ENCODE measurements at places on chromosomes 13 and 19.

GRCh38 chr13:92512852-92513251 lies 713.8 kb upstream of the GPC6 start:
- no peak for DNase-seq
- no peaks in the 10 kb centered on the region for H3K36me3 ChIP-seq
- H3K4me1 ChIP-seq = no peaks in the 10 kb centered on the region
- no peak overlapping the region for H3K27ac ChIP-seq

GRCh38 chr19:20385061-20385460 lies 180.5 kb downstream of the ZNF737 start:
- no peaks in the 10 kb centered on the region for H3K27me3 ChIP-seq
- no peaks in the 10 kb centered on the region for H3K4me1 ChIP-seq
- DNase-seq = no peak
- H3K27ac ChIP-seq = no peak overlapping the region
- H3K4me3 ChIP-seq = no peak overlapping the region
- no peaks in the 10 kb centered on the region for H3K36me3 ChIP-seq

DNA sequence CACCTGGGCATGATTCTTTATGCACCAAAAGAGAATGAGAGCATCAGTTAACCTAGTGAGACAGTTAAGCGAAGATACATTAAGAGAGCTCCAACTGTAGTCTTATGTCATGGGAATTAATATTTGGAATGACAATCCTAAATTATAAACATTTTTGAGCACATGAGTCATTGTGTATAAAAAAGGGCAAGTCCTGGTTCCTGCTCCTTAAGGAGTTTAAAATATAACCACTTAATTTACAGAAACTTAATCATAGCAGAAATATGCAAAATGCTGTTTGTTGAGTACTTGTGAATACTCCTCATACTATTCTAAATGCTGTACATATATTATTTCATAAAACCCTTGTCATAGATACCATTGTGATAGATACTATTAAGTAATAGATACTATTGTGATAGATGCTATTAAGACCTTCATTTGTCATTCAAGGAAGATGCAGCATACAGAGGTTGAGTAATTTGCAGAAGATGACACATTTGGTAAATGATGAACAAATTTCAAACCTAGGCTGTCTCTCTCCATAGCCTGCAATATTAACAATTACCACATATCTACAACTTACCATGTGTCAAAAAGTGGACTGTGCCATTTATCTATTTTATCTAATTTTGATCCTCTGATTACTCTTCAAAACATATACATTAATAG lies 301.0 kb downstream of the TBC1D4 start:
- no peaks in the 10 kb centered on the region for H3K27me3 ChIP-seq
- DNase-seq = no peak
- no peaks in the 10 kb centered on the region for H3K36me3 ChIP-seq
- H3K4me1 ChIP-seq = peaks cover 6% of the 10 kb centered on the region
- H3K27ac ChIP-seq = no peak overlapping the region

GRCh38 chr13:73223372-73223781 lies 164.6 kb downstream of the KLF5 start:
- H3K4me1 ChIP-seq = no peaks in the 10 kb centered on the region
- H3K36me3 ChIP-seq = no peaks in the 10 kb centered on the region
- no peak for DNase-seq
- no peak overlapping the region for H3K4me3 ChIP-seq
- H3K27me3 ChIP-seq = no peaks in the 10 kb centered on the region

DNA sequence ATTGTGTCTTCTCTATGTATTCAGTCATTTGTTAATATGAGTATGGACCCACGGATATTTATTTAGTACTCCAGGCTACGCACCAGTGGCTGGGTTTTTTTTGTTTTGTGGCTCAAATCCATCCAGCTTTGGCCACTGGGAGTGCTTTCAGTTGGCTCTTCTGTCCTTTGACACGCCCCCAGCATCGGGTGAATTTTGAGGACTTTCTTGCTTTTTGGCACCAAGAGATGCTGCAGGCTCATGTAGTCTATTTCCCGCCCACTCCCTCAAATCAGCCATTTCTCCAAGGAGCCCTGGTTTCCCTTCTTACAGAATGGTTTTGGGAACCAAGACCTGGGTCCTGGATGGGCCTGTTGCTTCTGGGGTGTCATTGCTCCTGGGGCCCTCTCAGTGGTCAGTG lies 55.8 kb downstream of the SMARCA4 start:
- no peak overlapping the region for H3K4me3 ChIP-seq
- no peaks in the 10 kb centered on the region for H3K36me3 ChIP-seq
- DNase-seq = no peak
- no peaks in the 10 kb centered on the region for H3K4me1 ChIP-seq
- H3K27me3 ChIP-seq = no peaks in the 10 kb centered on the region

DNA sequence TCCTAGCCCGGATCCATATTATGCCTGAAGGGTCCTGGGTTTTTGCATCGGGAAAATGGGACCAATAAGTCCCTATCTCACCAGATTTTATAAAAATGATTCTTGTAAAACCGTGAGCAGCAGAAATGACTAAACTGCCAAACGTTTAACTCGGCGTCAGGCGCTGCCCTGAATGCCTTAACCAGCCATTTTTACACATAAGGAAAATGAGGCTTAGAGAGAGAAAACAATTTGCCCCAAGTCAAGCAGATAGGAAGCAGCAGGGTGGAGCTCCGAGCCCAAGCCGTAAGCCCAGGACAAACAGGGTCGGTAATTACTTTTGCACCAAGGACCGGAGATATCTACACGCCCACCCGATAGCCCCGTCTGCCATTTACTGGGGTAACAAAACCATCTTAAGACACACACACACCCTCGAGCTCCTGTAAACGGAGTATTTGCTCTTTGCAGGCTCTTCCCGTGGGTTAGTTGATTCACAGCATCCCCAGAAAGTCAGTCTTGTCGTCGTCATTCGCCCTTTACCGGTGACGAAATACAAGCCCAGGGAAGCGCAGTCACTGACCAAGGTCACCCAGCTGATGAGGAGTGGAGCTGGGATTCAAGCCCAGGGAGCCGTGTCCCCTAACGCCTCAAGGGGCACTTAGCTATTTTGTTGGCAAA lies 16.0 kb upstream of the MRI1 start:
- H3K4me3 ChIP-seq = peak overlapping the region; percentile 81
- no peak overlapping the region for H3K27ac ChIP-seq
- peaks cover 11% of the 10 kb centered on the region for H3K4me1 ChIP-seq
- no peaks in the 10 kb centered on the region for H3K27me3 ChIP-seq

- no peak for DNase-seq
- H3K36me3 ChIP-seq = no peaks in the 10 kb centered on the region
- peaks cover 14% of the 10 kb centered on the region for H3K27me3 ChIP-seq
- peaks cover 1% of the 10 kb centered on the region for H3K4me1 ChIP-seq
- no peak overlapping the region for H3K4me3 ChIP-seq
- H3K27ac ChIP-seq = no peak overlapping the region
These were observed 10.9 kb upstream of the KCTD15 start for GRCh38 chr19:33785795-33786194.

DNA sequence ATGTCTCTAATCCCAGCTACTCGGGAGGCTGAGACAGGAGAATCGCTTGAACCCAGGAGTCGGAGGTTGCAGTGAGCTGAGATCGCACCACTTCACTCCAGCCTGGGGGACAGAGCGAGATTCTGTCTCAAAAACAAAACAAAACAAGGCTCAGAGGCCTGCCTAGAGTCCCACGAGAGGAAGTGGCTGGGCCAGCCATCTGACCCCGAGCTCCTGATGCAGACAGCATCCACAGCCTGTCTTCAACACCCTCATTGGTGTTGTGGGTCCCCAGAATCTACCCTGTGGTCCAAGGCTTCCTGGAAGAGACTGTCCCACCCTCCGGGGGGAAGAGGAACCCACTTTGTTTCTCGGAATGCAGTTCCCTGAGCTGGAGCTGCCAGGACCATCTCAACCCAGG lies 24.7 kb downstream of the RFX1 start:
- H3K27ac ChIP-seq = no peak overlapping the region
- H3K36me3 ChIP-seq = peaks cover 20% of the 10 kb centered on the region
- no peak for DNase-seq
- peaks cover 38% of the 10 kb centered on the region for H3K4me1 ChIP-seq
- no peaks in the 10 kb centered on the region for H3K27me3 ChIP-seq

DNA sequence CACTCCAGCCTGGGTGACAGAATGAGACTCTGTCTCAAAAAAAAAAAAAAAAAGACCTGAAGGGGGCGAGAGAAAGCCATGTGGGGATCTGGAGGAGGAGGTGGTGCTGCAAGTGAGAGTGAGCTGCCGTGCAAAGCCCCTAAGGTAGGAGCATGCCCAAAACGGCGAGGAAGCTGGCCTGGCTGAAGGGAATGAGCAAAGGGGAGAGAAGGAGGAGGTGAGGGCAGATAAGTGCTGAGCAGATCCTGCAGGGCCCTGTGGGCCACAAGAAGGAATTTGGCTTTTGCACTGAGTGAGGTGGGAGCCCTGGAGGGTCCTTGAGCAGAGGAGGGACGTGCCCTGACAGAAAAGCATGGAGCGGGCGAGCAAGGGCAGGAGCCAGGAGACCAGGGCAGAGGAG lies 19.4 kb upstream of the ADGRE5 start:
- H3K4me3 ChIP-seq = no peak overlapping the region
- H3K4me1 ChIP-seq = peaks cover 29% of the 10 kb centered on the region
- no peaks in the 10 kb centered on the region for H3K27me3 ChIP-seq
- H3K36me3 ChIP-seq = no peaks in the 10 kb centered on the region
- no peak overlapping the region for H3K27ac ChIP-seq
- no peak for DNase-seq

DNA sequence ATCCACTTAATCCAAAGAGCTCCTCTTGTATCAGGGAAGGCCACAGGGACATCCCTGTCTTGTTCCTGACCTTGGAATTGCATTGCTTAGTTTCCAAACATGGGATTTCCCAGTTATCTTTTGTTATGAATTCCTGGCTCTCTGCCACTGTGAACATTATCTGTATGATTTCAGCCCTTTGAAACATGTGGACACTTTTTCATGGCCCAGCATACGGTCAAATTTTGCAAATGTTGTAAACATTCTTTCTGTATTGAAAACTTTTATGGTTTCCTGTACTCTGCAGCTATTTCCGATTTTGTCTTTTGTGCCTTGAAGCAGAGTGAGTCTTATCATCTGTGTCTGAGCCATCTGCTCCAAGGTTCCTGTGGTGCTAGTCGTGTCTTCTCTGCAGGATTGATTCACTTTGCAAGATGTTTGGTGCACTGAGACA lies 4.5 kb upstream of the CFAP97D2 start:
- H3K27me3 ChIP-seq = no peaks in the 10 kb centered on the region
- no peak overlapping the region for H3K27ac ChIP-seq
- no peaks in the 10 kb centered on the region for H3K36me3 ChIP-seq
- no peak for DNase-seq
- no peaks in the 10 kb centered on the region for H3K4me1 ChIP-seq

DNA sequence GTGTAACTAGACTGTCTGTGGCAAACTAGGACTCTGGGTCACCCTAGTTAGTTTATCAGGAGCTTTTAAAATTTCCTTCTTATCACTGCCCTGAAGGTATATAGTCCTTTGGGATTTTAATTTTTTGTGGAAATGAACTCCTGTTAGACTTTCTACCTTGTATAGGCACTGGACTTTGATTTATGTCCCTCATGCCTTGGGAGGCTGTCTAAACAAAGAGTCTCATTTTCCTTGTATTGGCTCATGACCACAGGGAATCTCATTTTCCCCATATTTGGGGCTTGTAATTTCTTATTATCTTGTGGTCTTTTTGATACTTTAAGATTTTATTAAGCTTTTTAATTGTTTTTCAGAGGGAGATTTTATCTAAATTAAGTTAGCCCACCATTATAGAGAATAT lies 21.4 kb downstream of the KCTD4 start:
- peaks cover 10% of the 10 kb centered on the region for H3K4me1 ChIP-seq
- H3K36me3 ChIP-seq = peaks cover 13% of the 10 kb centered on the region
- no peak overlapping the region for H3K27ac ChIP-seq

GRCh38 chr19:17659996-17660395 lies 28.2 kb downstream of the UNC13A start:
- no peaks in the 10 kb centered on the region for H3K27me3 ChIP-seq
- H3K4me1 ChIP-seq = no peaks in the 10 kb centered on the region

GRCh38 chr13:40432018-40432978 lies 234.1 kb downstream of the FOXO1 start:
- peaks cover 5% of the 10 kb centered on the region for H3K4me1 ChIP-seq
- no peak overlapping the region for H3K4me3 ChIP-seq
- H3K27ac ChIP-seq = peak overlapping the region; percentile 42
- H3K36me3 ChIP-seq = no peaks in the 10 kb centered on the region
- no peak for DNase-seq
- H3K27me3 ChIP-seq = no peaks in the 10 kb centered on the region

DNA sequence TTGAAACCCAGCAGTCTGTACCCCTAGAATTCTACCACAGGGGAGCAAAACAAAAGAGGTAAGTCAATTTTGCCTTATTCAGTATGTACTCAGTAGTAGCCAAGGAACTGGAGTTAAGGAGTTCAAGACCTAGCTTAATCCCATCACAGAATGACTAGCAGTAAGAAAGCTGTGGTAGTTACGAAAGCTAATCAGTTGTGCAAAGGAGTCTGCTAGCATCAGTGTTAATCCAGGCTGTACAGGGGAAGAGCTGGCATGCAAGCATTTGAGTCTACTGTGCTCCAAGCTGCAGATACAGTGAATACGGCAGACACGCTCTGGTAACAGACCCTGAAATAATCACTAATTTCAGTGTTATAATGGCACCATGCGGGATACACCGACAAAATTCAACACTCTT lies 4.7 kb downstream of the DNMT1 start:
- H3K4me1 ChIP-seq = peaks cover 15% of the 10 kb centered on the region
- H3K4me3 ChIP-seq = no peak overlapping the region
- no peaks in the 10 kb centered on the region for H3K36me3 ChIP-seq
- no peak for DNase-seq

- DNase-seq = peak; percentile 79
- H3K4me1 ChIP-seq = peaks cover 20% of the 10 kb centered on the region
- peak overlapping the region; percentile 10 for H3K27ac ChIP-seq
- H3K4me3 ChIP-seq = no peak overlapping the region
These were observed 240.9 kb upstream of the SERP2 start for GRCh38 chr13:44132710-44133109.

GRCh38 chr13:39531646-39532045 lies 71.3 kb downstream of the LHFPL6 start:
- H3K36me3 ChIP-seq = no peaks in the 10 kb centered on the region

DNA sequence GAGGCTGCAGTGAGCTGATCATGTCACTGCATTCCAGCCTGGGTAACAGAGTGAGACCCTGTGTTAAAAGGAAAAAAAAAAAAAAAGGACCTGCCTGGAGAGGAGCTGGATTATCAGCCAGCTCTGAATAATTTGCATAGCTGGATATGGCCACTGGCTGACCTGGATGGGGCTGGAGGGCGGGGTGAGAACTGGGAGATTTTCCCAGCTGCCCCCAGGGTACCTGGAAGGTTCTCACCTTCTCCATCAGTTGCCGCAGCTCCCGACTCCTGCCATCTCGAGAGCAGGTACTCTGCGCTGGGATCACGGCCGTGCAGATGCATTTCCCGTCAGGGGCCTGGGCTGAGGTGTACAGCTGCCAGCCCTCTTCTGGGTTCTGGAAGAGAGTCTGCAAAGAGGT lies 25.3 kb downstream of the PIN1 start:
- H3K4me1 ChIP-seq = no peaks in the 10 kb centered on the region
- H3K4me3 ChIP-seq = no peak overlapping the region
- H3K36me3 ChIP-seq = no peaks in the 10 kb centered on the region

DNA sequence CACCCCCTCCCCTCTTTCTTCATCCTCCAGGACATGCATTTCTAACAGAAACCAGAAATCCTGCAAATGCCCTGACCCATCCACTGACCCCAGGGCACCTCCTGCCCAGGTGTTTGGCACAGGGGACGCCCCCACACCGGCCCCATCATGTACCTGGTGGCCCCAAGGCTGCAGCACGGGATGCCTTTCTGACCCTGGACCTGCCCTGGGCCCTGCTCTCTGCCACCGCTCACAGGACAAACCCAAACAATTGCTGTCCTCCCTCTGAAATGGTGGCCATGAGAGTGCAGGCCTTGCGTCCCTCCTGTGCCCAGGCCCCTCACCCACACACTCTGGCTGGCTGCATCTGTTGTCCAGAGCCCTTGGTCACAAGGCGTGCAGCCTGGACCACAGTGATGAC lies 12.1 kb downstream of the SCGB2B2 start:
- H3K36me3 ChIP-seq = no peaks in the 10 kb centered on the region
- DNase-seq = no peak
- H3K4me3 ChIP-seq = no peak overlapping the region
- no peaks in the 10 kb centered on the region for H3K4me1 ChIP-seq
- no peaks in the 10 kb centered on the region for H3K27me3 ChIP-seq

Data from heart right ventricle (tissue), 16 donors.